Stimulated activated CD4-positive, alpha-beta T cell treated with anti-CD3 and anti-CD28 coated beads, TNF-alpha, amount 100 ng/mL, for 1 hour (primary cell): ENCODE measurements at places on chromosomes 2 and 18.

GRCh38 chr2:184683911-184684310 lies 85.6 kb downstream of the ZNF804A start:
- DNase-seq = no peak

- no peak for DNase-seq
Observed at GRCh38 chr2:156017341-156017885, 315.1 kb downstream of the NR4A2 start.

- DNase-seq = no peak
Observed at GRCh38 chr2:225354281-225354774, 45.2 kb upstream of the NYAP2 start.

- DNase-seq = no peak
Observed at GRCh38 chr2:232473467-232473890, 14.2 kb downstream of the ECEL1 start.

DNA sequence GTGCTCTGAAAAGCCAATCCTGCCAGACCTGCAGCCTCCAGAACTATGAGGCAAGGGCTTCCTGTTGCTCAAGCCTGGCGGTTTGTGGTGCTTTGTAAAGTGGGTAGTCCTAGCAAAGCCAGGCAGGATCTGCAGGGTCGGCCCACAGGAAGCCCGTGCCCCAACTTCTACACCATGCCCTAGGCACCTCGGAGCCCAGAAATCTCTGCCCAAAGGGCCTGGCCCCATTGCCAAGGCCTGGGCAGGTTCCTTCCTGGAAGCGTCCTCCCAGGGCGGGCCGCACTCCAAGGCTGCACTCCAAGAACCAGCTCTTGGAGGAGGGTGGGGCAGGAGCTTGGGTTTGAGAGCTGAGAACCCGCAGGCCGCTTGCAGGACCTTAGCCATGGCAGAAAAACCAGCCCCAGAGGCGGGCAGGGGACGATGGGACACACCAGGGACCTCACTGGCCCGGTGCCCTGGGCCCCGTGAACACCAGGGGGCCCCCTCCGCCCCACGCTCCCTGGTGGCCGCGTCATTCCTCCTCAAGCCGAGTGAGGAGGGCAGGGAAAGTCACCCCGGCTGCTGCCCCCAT lies 37.2 kb upstream of the ID2 start:
- no peak for DNase-seq

DNA sequence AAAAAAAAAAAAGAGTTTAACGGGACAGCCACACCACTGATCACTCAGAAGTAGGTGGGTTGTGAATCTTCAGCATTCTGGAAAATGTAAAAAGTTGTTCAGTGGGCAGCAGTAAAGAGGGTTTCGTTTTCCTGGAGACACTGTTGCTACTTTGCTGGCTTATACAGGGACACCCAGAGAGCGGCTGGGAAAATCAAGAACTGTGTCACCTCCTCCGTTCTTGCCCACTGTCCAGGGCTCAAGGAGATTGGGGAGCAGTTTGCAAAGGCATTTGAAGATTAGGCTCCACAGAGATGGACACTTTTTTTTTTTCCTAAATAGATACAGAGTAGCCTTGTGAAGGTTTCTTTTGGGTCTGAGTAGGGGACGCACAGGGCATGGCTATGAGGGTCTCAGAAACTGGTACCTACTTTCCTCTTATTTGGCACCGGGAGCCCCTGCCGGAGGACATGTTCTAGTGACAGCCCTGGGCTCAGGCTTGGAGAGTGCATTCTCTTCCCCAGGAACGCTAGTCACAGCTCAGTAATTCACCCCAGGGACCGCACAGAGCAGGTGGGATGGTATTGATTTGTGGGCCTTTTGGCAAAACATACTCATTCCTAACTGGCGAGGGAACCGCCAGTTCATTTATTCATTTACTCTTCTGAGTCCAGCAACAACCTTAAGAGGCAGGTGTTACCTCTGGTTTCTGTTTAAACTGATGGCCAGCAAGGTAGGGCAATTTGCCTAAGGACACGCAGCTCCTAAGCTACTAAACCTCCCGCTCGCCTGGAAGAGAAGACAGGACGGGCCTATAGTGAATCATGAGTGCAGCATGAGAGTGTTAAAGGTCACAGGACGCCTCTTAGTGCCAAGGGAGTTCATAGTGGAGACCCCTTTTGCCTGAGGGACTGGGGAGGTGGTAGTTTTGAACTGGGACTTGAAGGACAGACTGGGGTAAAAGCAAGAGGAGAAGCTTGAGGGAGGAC lies 53.1 kb downstream of the HPCAL1 start:
- DNase-seq = no peak

DNA sequence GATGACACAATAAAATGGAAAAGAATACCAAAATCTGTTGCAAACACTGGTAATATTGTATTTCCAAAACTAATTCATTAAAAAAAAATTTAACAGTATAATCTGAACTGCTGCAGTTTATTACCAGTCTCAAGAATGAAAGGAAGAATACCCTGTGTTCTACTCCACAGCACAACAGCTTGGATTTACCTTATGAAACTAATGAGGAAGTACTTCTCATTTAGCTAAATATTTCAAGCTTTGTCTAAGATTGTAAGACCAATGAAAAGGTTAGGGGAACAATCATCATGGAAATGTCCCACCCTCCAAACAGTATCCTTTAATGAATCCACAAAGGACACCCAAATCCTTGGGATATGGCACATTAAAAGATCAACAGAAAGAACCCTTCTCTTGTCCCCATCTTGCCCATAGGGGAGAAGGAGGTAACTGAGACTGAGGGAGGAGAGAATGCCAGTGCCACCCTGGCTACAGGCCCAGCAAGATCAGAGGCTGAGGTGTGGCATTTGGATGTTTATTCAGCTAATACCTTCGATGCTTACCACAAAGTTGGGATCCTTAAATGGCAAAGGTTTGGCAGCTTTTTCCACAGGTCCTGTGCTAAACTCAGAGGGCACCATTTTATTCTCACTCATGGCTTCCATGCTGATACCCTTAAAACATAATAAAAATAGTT lies 17.7 kb downstream of the INO80C start:
- no peak for DNase-seq

- no peak for DNase-seq
Observed at GRCh38 chr18:22186484-22186971, 17.1 kb downstream of the GATA6 start.

DNA sequence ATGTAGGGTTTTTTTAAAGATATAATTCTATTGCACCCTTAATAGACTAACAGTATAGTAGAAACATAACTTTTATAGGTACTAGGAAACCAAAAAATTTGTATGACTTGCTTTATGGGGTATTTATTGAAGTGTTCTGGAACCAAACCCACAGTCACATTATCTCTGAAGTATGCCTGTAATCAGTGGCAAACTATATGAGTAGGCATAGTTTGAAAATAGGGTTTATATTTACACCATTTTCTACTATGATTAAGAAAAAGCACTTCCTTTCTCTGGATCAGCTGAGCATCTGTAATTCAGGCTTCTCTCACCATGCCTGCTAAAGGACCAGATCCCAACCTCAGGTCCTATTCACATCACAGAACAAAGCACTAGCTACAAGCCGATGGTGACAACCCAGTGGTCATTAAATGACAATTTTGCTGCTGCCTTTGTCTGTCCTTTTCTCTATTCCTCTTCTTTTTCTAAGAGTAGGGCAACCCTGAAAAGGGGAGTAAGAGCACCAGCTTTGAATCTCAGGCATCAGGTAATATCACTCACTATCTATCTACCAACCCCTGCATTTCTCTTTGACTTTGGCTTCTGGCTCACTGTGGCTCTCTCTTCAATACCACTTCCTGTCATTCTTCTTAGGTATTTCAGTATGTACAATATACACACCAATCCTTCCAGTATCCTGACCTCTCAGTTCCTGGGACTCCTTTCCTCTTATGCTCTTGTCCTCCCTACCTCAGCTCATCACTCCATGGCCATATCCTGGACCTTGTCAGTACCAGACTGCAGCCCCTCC lies 14.4 kb downstream of the NEMP2 start:
- no peak for DNase-seq

DNA sequence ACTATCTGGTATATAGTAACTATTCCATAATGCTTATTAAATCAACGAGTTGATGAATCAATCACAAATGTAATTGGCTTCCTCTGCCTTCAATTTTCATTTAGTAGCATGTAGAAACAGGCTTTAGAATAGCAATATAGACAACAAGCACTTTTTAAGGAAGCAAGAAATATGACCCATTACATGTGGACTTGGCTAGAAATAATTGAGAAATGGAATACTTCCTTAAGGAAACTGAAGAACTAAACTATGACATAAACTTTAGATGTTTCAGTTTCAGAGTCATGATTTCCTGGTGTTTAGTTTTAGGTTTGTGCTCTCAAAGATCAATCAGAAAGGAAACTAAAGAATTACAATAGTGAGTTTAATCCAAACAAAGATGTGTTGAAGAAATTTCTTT lies 443.8 kb downstream of the MBD2 start:
- no peak for DNase-seq

- DNase-seq = no peak
Observed at GRCh38 chr2:20146401-20146800, 78.5 kb downstream of the SDC1 start.

GRCh38 chr2:56871644-56872043 lies 687.9 kb downstream of the CCDC85A start:
- DNase-seq = no peak

GRCh38 chr2:43026426-43027096 lies 199.8 kb downstream of the ZFP36L2 start:
- DNase-seq = no peak

- DNase-seq = no peak
Observed at GRCh38 chr2:222434204-222434603, 9.9 kb downstream of the SGPP2 start.

DNA sequence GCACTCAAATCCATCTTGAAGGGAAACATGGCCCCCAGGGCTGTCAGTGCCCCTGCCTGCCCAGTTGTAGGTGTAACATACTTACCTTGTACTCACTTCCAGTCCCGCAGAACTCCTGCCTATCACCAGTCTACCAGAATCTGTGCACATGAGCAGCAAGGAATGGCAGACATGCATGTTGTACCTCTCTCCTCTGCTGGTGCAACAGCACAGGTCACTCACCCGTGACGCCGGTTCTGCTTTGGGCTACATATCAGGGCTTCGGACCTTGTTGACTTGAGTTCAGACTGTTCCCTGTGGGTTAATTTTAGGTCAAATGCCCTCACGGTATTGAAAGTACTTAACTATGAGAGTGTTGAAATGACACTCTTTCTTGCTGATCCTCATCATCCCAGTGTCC lies 215.7 kb downstream of the TPGS2 start:
- DNase-seq = no peak

DNA sequence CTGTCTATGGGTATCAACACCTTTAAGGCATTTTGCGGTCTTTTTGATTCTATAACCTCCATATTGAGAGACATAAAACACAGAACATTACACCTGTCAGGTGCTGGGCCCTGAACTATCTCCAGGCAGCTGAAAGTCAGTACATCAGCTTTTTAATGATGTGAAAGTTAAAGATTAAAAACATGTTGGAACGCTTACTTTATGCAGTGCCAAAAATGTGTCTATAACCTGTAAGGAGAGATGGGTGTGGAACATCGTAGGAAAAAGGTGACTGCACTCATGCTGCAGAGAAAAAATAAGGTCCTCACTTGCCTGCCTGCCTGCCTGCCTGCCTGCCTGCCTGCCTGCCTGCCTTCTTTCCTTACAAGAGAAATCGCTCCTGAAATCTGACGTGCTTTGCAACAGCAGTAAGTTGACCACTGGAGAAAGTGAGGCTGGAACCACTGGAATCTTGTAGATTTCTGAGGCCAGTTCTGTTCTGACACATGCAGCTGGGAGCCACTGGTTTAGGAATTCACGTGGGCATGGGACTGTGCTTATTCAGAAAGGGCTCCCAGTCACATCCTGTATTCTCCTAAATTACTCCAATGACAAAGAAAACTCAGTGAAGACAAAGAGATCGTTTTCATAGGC lies 34.1 kb downstream of the BCL11A start:
- DNase-seq = no peak

- no peak for DNase-seq
Observed at GRCh38 chr2:239536186-239536585, 135.4 kb upstream of the HDAC4 start.

DNA sequence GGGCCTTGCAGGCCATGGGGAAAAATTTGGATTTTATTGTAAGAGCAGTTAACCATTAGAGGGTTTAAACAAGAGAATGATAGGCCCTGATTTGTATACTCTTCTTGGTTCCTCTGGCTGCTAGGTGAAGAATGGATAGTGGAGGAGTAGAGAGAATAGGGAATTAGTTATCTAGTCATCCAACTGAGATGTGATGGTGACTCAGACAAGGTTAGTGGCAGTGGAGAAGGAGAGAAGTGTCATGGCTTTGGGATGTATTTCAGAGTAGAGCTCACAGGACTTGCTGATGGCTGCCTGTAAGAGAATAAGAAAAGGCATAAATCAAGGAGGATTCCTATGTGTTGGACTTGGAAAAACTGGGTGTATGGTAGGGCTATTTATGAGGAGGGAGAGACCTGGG lies 169.4 kb downstream of the PLCL1 start:
- DNase-seq = no peak

- DNase-seq = no peak
Observed at GRCh38 chr2:219829667-219830352, 202.4 kb downstream of the SLC4A3 start.

GRCh38 chr2:33671198-33671597 lies 72.1 kb upstream of the FAM98A start:
- no peak for DNase-seq

DNA sequence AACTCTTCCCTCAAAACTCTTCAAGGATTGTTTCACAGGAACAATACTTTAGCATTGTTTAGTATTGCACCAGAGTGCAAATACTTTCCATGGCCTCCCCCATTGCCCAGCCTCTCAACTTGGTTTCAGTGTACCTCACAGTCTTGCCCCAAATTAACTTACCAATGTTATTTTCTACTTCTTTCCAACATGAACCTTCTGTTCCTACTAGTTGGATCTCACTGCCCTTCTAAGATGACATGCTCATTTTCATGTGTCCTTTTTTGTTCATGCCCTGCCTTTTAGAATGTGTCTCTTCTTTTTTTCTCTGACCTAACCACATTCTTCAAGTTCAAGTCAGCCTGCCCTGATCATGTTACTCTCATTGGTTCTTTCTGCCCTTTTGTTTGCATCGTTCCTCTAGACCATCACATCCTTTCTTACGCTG lies 4.1 kb downstream of the SPATS2L start:
- no peak for DNase-seq
